ENCODE measurements at places on chromosomes 3 and 15.
A peak's percentile ranks its signal among the peaks of the same experiment; 100 is the strongest.

DNA sequence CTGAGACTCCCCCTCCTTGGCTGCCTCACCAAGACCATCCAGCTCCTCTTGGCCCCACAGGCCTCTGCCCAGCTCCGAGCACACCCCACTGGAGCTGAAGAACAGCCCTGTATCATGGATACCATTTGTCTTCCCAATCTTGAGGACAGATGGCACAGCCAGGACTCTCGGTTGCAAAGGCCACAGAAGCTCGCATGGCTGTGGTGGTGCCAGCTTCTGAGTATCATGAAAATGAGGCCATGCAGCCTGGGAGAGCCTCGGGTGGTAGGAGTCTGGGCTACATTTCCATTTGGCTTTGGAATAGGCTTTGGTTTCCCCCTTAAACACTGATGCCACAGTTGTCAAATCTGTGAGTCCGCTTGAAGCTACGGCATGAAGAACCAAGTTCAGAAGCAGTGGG, 106.6 kb downstream of the SEMA5B start:
- no peak for DNase-seq

DNA sequence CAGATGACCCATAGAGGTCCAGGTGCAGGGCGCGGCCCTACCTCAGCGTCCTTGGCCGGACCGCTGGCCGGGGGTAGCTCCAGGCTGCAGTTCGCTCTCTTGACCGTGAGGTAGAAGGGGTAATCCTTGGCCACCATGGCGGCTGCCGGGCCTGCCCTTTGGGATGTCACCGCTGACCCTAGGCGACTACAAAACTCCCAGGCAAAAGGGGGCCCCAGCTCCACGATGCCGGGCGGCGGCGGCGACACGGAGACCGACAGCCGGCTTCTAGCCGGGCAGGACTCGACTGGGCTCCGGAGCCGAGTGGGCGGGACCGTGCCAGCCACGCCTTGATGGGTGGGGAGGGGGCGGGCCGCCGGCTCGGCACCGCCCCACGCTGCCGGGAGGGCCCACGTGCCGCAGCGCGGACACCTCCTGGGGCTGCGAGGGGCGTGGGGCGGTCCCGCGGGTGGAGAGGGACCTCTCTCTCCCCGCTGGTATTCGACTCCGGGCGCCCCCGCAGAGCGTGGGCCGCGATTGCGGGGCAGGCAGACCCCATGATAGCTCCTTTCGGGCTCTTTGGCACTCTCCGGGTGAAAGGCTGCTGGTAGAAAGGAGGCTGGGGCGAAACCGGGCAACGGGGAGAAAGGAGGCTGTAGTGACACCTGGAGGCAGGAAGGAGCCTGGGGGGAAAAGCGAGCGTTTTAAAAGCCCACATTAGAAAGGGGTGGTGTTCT, at the start of gene ARHGEF3:
Gene ARHGEF3 (minus strand): TSS at position 288 of the 716 bp plus-strand sequence. CDS start 151 bp downstream, at position 137.
- DNase-seq: peak; percentile 73

DNA sequence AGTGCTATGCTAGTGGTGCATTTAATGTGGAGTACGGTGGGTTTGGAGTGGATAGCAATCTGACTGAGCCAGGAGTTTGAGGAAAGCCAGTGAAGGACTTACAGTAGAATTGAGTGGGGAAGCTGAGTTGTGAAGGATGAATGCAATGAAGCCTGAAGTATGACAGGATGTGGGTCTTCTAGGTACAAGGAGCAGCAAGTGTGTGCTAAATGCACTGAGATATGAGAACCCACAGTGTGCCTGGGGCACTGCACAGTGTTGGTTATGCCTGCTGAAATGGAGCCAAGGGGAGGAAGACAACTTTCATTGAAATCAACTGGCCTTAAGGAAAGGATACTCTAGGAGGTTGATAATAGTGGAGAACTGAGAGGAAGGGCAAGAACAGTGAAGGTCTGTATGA, 105.5 kb upstream of the MRPL3 start:
- no peak for DNase-seq

DNA sequence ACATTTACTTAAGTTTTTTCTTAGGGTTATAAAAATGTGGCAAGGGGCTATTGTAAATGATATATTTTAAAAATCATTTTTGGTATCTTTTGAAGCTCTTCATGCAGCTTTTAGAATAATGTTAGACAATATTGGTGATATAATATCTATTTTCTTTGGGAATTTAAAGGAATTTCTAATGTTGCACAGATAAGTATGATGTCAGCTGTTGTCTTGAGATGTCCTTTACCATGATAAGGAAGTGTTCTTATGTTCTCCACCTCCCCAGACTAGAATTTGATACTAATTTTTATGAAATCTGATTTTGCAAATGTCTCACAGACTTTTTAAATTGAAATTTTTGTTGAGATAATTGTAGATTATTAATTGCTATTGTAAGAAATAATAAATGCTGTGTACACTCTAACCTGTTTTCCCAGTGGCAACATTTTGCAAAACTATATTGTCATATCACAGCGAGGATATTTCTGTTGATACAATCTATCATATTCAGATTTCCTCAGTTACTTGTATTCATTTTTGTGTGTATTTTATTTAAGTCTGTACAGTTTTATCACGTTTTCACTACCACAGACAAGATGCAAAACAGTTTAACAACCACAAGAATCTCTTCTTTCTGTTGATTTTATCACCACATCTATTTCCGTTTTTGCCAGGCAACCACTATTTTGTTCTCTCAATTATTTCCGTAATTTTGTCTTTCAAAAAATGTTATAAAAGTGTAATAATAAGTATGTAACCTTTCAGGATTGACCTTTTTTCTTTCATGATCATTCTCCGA, 55.4 kb downstream of the SPRED1 start:
- no peak for DNase-seq

GRCh38 chr3:126737527-126737926, 33.5 kb downstream of the CHCHD6 start:
- no peak for DNase-seq

DNA sequence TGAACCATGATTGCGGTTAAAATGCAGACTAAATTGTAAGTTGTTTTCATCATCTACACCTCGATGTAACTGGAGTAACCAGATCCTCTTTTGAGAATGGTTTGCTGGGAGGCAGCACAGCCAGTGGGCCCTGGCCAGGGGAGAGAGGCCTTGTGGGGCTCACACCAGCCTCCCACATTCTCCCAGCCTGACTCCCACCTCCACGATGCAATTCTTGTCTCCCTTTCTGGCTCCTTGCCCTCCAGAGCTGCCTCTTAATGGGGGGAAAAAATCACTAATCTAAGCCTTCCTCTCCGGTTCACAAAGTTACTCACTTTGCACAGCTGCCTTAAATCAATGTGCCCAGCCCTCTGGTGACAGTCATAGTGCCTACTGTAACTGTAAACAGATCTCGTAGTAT, 17.9 kb upstream of the PAQR5 start:
- DNase-seq: no peak

DNA sequence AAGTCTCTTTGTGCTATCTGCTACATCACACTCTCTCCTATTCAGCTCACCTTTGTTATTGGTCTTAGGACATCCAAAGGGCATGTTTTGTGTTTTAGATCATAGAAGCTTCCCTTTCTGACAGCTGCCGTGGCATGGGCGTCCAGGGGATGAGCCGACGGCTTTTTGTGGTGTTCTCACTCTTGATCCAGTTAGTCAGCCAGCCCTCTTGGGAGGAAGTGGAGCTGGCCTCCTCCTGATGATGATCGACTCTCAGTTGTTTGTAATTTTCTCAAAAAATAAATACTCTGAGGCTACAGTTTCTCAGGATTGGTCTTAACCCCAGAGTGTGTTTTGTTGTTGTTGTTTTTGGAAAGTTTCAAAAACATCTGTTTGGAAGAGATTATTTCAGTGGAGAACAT, 34.4 kb downstream of the BOC start:
- DNase-seq: no peak

DNA sequence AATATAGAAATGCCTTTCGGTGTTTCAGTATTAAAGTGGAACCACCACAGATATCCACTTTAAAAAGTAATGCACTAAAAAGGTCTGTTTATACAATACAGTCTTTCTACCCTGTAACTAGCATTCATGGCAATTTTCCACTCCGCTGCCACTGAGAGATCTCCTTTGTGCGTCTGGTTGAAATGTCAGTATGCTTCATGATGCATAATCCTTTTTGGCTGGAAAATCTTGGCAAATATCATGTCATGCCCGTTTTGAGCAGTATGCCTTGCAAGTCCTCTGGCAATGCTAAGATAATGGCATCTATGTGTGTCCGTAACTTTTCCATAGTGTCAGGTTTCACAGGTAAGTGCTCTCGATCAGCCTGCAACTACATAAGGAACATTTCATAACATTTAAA, 30.8 kb upstream of the ARF4 start:
- DNase-seq: no peak

Data from stimulated activated CD8-positive, alpha-beta memory T cell treated with anti-CD3 and anti-CD28 coated beads, Interleukin-4, amount 100 ng/mL, for 1 hour (primary cell).